ENCODE measurements at places on chromosomes 16 and 17.

DNA sequence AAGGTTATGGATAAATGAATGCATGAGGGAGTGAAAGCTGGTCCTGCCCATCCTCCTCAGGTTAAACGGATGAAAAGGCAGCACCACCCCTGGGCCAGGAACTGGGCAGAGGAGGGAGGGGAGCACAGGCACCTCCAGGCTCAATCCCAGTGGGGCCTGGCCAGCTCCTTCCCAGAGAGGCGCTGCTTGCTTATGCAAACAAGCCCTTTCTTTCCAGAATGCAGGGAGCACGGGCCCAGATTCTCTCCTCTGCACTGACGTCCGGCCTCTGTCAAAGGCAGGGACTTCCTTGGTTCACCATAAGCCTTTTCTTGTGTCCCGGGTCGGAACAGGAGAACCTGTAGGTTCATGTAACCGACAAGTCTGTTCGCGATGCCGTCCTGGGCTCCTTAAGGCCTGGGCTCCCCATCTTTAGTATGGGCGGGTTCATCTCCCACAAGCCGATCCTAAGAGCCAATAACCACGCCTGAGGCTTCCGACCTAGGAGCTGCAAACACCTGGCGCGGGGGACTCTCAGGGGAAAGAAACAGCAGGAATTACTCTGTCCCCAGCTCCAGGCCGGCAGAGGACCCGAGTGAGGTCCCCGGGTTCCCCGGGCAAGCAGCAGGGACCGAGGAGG, 16.3 kb downstream of the ENPP7 start:
- peak; percentile 50 for DNase-seq

- DNase-seq = no peak
These were observed 5.7 kb upstream of the SDR42E1 start for GRCh38 chr16:82016964-82017363.

- no peak for DNase-seq
These were observed 7.6 kb downstream of the ADCY7 start for GRCh38 chr16:50273888-50274325.

DNA sequence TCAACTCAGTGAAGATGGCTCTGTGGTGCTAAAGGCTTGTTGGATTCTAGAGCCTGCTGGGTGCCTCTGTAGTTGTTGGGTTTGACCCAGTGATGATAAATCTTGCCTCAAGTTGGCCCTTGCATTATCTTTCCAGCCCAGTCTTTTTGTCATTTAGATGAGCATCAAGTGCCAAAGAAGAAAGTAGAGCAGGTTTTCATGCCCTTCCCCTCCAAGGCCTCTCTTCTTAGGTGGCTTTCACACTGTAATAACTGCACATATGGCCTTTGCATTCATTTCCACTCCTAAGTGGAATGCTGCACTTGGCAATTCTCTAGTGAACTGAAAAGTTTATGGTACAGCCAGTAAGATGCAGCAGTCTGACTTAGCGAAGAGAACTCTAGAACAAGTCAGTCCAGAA, 165.1 kb downstream of the PHKB start:
- no peak for DNase-seq

DNA sequence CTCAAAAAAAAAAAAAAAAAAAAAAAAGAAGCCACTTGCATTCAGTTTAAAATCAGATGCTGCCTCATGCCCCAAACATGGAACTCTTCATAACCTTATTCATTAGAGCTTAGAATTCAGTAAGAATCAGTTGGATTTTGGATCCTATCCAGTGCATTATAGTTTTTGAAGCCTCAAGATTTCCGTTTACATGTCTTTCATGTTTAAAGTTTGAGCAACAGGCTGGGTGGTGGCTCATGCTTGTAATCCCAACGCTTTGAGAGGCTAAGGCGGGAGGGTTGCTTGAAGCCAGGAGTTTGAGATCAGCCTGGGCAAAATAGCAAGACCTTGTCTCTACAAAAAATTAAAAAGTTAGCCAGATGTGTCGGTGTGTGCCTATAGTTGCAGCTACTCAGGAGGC, 55.0 kb downstream of the SNTB2 start:
- DNase-seq = peak; percentile 15

GRCh38 chr17:1853698-1854097, 23.9 kb downstream of the RPA1 start:
- DNase-seq = no peak

DNA sequence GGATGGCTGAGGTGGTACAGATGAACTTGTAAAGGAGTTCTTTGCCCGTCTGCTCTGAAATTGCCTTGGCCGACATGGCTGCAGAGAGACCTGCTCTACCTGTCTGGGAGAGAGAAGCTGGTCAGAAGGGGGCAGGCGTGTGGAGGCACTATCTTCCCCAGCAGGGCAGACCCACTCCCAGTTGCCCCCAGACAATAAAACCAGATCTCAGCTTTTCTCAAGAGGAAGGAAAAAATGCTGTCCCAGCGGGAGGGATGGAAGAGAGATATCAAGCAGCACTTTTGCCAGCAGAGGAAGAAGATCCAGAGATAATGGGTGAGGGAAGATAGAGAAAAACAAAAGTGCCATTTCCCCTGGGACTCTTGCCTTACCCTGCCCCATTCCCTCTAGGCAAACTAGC, 5.0 kb downstream of the ACLY start:
- DNase-seq = no peak

DNA sequence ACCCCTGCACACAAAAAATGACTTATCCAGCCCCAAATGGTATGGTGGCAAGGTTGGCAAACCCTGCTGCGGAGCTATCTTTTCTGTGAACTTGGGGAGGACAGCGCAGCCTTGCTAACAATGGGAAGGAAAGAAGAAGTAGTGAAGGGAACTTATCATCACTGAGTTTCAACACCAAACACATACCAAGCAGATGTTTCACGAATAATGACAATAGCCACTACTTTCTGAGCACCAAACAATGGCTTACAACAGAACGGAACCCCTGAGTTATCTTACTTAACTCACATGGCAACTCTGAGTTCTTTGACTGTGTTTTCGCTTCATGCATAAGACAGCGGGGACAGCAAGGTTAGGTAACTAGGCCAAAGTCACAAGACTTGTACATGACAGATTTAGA, 148.9 kb downstream of the XYLT1 start:
- no peak for DNase-seq

GRCh38 chr17:76371656-76372628, 12.5 kb upstream of the SPHK1 start:
- peak; percentile 24 for DNase-seq

DNA sequence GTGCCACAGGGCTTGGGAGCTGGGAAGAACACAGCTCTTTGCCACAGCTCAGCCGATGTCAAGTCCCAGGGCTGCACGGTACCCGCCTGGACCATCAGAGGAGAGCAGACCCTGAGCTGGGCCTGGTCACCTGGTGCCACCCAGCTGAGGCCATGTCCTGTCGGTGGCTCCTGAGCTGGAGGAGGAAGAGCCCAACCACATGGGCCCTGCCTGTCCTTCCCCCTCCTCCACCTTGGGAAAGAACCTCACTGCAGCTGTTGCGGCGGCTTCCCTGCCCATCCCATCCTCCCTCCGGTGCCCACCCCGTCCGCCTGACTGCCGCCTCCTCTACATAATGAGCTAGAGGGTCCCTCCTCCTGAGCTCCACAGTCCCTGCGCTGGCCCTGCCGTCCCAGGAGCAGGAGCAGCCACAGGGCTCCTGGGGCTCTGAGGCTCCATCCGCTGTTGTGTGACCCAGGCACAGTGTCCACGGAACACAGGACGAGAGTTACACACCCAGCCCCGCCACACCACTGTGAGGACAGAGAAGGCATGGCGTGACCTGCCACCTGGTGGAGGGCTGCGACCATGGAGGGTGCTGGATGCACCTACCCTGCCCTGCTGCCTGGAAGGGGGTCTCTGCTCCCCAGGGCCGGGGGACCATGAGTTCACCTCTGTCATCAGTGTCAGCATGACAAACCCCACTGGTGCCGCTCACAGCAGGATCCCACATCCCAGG, 21.4 kb upstream of the CHMP6 start:
- no peak for DNase-seq

- DNase-seq = no peak
These were observed 87.8 kb downstream of the STH start for GRCh38 chr17:46086821-46087220.

DNA sequence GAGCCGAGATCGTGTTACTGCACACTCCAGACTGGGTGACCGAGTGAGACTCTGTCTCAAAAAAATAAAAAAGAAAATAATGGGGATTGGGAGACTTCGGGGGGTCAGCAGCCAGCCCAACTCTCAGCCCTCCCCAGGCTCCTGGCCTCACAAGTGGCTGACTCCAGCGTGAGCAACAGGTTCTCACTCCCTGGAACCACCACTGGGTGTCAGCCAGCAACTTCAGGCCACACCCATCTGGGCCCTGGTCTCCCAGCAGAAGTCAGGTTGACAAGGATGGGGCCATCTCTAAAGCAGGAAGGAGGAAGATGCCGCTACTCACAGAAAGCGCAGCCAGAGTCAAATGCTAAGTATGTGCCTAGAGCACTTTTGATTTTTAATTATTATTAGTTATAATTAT, 139.4 kb downstream of the C16orf78 start:
- no peak for DNase-seq

GRCh38 chr17:7176107-7176840, 2.9 kb downstream of the ASGR1 start:
- no peak for DNase-seq

GRCh38 chr17:48488548-48489106, 42.2 kb downstream of the HOXB1 start:
- DNase-seq = no peak

- no peak for DNase-seq
These were observed 84.1 kb downstream of the RAB11FIP4 start for GRCh38 chr17:31475378-31476162.

GRCh38 chr16:4179020-4179419, 62.8 kb upstream of the ADCY9 start:
- no peak for DNase-seq

- no peak for DNase-seq
These were observed 8.8 kb downstream of the TPSG1 start for GRCh38 chr16:1216296-1216619.

DNA sequence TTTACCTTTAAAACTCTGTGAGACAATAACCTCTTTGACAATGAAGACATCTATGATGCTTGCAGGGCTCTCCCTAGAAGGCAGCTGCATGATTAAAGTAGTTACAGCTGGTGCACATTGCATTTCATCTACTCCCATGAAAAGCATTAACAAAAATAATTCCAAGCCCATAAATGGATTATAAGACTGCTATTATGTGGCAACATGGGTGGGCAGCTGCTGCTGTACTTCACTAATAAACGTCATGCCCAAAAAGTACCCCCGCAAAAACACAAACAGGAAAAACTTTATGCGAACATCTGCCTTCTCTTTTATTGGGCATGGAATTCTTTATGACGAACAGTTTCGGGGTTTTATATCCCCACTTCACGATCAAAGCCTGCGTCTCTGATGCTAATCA, 224.9 kb downstream of the CA10 start:
- DNase-seq = no peak

DNA sequence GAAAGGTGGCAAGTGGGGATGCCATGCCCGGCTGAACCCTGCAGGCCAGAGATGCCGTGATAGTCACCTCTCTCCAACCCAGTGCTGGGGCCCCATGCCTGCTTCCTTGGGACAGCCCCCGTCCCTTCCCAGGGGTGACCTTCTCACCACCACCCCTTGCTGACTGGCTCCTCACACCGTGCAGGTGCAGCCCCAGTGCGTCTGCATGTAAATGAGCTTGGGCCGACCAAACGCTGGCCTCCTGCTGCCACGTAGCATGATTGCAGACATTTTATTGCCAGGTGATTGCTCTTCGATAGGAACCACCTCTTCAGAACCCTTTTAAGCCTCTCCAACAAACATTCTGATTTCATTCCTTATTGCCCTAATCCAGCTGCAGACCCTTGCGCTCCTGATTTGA, 32.5 kb downstream of the ASIC2 start:
- DNase-seq = no peak

DNA sequence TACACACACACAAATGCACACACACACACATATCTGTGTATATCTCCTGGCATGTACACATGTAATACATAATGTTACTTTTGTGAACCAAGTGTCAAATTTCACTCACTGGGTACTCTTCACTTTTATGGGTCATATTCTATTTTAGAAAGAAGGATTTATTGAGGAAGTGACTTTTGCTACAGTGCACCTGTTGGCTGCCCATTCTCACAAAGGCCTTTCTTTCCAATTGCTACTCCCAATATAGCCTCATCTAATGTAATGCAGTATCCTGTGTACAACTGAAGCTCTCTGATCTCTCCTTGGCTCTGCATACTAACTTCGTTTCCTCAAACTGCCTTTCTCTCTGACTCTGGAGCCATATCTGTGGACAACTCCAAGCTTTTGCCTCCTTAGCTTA, 107.5 kb downstream of the ABCA8 start:
- DNase-seq = no peak

GRCh38 chr16:53668869-53669268, 34.8 kb downstream of the RPGRIP1L start:
- no peak for DNase-seq

GRCh38 chr17:55420776-55421178, 858 bp downstream of the MMD start:
- peak; percentile 53 for DNase-seq

GRCh38 chr16:11391576-11391975, 46.3 kb downstream of the RMI2 start:
- peak; percentile 65 for DNase-seq

- DNase-seq = peak; percentile 78
These were observed 36.1 kb upstream of the ZC3H18 start for GRCh38 chr16:88533932-88534637.

DNA sequence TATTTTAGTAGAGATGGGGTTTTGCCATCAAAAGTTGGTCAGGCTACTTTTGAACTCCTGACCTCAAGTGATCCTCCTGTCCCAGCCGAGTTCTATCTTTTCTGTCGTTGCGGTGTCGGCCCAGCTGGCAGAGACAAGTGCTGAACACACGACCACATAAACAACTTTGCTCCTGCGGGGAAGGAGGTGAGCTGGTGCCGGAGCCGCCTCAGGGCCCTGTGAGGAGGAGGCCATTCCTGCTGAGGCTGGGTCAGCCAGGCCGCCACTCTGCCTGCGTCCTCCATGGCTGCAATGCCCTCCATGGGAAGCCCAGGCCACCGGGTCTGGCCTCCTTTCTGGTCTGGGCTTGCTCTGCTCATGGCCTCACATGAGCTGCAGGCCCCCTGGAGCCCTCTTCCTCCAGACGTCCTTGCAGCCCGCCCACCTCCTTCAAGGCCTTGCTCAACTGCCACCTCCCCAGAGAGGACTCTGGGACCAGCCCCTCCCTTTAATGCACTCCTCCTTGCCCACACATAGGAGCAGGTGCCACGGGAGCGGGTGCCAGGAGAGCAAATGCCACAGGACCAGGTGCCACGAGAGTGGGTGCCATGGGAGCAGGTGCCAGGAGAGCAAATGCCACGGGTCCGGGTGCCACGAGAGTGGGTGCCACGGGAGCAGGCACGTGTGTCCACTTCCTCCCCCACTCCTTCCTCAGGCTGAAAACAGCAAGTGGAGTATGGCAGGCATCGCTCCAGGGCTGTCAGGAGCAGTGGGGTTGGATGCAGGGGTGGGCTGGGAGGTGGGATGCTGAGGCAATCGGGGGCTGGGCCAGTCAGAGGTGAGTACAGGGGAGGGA, 28.4 kb upstream of the CBFA2T3 start:
- no peak for DNase-seq
